ENCODE measurements at places on chromosomes 16 and 17.

GRCh38 chr17:50511058-50511457 lies 2.8 kb downstream of the MYCBPAP start:
- DNase-seq, result no peak

DNA sequence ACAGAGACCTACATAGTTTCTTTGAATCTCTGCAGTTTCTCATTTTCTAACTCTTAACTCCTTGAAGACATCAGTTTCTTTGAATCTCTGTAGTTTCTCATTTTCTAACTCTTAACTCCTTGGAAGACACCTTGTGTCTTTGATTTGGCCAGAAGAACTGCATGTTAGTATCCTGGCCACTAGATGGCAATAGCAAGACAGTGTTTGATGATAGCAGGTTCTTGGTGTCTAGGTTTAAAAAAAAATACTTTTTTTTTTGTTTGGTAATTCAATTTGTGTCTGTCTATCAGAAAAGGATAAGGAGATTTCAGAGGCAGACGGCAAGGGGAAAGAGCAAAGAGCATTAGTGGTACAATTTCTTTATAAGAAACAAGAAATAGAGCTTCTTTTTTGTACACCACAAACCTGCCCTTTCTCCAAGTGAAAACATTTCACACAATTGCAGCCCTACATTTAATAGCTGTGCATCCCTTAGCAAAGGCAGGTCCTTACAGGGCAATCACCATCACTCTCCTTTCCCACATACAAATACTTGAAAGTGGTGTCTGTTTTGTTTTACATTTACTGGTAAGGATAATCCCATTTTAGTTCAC lies 1324.9 kb upstream of the CDH8 start:
- peak; percentile 49 for DNase-seq

DNA sequence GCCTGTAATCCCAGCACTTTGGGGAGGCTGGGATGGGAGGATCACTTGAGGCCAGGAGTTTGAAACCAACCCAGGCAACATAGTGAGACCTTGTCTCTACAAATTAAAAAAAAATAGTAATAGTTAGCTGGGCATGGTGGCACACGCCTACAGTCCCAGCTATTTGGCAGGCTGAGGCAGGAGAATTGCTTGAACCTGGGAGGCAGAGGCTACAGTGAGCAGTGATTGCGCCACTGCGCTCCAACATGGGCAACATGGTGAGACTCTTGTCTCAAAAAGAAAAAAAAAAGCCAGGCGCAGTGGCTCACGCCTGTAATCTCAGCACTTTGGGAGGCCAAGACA lies 56.9 kb upstream of the MRTFB start:
- DNase-seq, result no peak

DNA sequence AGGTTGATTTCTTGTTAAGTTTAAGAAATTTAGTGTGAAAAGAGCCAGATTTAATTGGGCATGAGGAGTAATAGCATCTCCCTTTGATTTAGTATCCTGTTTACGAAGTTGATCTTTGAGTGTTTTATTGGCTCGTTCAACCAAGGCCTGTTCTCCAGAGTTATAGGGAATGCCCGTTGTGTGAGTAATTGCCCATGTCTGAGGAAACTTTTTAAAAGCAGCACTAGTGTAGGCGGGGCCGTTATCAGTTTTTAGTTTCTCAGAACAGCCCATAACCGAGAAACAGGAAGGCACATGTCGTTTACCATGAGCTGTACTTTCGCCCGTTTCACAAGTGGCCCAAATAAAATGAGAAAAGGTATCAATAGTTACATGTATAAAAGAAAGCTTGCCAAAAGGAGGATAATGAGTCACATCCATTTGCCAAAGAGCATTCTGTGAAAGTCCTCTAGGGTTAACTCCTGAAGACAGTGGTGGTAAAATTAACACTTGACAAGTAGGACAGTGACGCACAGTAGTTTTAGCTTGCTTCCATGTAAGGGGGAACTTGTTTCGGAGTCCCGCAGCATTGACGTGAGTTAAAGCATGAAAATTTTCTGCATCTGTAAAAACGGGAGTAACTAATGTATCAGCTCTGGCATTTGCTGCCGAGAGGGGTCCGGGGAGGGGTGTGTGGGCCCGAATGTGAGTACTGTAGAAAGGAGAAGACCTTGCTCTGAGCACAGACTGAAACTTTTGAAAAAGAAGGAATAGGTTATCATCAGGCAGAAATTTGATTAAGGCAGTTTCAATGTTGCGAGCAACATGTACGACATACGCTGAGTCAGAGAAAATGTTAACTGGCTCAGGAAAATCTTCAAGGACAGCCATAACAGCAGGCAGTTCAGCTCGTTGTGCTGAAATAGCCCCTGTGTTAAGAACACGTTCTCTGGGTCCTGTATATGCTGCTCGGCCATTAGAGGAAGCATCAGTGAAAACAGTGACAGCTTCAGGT lies 18.5 kb upstream of the KCTD5 start:
- DNase-seq, result no peak

DNA sequence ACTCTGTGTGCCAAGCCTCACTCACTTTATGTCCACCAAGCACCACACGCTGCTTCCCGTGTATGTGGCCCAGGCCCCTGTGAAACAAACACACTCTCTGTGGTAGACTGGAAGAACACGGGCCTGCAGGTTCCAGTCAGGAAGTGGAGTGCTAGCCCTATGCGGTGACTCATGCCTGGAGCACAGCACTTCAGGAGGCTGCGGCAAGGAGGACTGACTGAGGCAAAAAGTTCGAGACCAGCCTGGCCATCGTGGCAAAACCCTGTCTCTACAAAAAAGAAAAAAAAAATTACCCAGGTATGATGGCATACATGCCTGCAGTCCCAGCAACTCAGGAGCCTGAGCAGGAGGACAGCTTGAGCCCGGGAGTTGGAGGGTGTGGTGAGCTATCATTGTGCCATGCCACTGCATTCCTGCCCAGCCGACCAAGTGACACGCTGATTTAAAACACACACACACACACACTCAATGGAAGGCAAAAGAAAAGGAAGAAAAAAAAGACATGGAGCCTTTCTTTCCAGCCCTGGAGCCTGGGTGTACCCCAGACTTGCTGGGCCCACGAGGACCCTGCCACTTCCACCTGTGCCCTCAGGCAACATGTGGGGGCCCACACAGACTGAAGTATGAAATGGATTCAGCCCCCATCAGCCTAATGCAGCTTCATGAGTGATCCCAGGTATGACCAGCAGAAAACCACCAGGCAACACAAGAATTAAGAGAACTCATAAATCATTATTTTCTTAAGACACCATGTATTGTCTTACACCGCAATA lies 126.6 kb downstream of the ANKRD11 start:
- peak; percentile 71 for DNase-seq

GRCh38 chr17:57071991-57072944 lies 12.8 kb upstream of the AKAP1 start:
- no peak for DNase-seq

DNA sequence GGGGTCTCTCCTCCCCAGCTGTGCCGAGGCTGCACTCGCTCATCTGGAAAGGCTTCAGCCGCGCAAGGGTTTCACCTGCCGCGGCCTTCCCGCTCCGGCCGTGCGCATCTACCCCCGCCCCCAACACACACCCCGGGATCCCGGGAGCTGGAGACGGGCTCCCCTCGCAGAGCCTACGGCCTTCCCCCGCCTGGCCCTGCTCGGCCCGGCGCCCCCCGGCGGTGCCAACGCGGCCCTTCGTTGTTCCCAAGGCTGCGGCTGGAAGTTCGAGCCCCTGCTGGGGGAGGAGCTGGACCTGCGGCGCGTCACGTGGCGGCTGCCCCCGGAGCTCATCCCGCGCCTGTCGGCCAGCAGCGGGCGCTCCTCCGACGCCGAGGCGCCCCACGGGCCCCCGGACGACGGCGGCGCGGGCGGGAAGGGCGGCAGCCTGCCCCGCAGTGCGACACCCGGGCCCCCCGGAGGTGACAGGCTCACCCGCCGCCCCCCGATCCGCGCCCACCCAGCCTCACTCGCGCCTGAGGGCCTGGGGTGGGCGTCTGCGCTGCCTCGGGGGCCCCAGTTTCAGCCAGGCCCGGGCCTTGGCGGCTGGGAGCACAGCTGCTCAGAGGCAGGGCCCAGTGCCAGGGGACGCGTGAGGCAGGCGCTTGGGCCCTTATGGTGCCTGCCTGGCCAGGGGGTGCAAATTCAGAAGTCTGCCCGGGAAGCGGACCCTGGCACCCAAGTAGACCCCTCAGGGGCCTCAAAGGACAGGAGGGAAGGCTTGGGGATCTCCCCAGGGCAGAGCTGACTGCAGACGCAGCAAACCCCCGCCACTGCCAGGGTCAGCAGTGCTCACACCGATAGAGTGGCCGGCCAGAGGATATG lies 11.2 kb downstream of the GALK1 start:
- DNase-seq, result peak; percentile 74

DNA sequence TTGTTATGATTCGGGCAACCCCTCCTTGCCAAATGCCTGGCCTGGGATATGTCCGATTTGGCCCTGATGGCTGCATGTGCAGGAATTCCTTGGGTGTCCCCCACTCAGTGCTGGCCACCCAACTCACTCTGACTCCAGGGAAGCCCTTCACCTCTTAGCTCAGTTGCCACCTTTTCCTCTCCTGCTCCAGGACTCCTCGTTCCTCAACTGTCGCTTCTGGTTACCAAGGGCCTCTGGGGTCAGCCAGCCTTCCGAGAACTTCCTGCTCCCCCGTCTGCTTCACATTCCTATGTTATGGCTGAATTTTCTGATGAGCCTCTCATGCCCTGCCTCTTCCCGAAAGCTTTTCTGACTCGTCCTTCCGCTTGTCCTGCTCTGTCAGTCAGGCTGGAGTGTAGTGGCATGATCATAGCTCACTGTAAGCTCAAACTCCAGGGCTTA lies 63.5 kb downstream of the SPACA3 start:
- no peak for DNase-seq

DNA sequence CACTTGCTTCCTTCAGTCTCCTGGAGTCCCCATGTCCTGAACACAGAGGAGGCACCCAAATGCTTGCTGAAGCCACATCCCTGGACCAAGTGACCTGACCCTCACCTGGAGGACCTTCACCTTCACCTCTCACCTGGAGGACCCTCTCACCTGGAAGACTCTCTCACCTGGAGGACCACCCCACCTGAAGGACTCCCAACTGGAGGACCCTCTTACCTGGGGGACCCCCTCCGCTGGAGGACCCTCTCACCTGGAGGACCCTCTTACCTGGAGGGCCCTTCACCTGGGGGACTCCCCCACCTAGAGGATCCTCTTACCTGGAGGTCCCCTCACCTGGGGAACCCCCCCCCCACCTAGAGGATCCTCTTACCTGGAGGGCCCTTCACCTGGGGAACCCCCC lies 573 bp upstream of the CDK10 start:
- DNase-seq, result no peak

GRCh38 chr16:9816644-9817043 lies 365.6 kb downstream of the GRIN2A start:
- no peak for DNase-seq

- DNase-seq, result no peak
Measured at GRCh38 chr16:68993456-68993855, 112.0 kb upstream of the HAS3 start.

GRCh38 chr16:17160920-17161431 lies 309.8 kb downstream of the XYLT1 start:
- no peak for DNase-seq

- DNase-seq, result peak; percentile 75
Measured at GRCh38 chr17:79836972-79837887, 2.0 kb downstream of the CBX4 start.

DNA sequence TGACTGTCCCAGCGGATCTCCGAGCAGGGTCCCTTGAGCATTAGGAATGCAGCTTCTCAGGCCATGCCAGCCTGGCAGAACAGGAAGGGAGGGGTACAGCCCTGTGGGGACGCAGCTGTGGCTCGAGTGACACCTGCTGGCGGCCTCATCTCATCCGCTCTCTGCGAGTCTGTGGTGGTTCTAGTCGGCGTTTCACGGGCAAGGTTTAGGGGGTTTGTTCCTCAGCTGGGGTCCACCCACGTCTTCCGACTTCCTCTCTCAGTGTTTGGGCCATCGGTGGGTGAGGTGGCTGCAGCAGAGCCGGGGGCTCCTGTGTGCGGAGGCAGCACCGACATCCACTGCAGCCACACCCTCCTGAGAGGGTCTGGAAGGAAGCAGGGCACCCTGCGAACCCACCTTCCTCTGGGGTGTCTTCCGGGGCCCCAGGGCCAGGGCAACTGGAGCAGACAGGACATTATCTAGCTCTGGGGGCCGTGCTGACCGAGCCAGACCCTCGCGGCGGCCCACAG lies 33.3 kb downstream of the JPH3 start:
- peak; percentile 73 for DNase-seq

GRCh38 chr16:61892531-61892930 lies 143.7 kb downstream of the CDH8 start:
- DNase-seq, result no peak

- peak; percentile 20 for DNase-seq
Measured at GRCh38 chr16:17282247-17282646, 188.5 kb downstream of the XYLT1 start.

GRCh38 chr17:21017861-21018260 lies 24.9 kb downstream of the USP22 start:
- DNase-seq, result no peak

DNA sequence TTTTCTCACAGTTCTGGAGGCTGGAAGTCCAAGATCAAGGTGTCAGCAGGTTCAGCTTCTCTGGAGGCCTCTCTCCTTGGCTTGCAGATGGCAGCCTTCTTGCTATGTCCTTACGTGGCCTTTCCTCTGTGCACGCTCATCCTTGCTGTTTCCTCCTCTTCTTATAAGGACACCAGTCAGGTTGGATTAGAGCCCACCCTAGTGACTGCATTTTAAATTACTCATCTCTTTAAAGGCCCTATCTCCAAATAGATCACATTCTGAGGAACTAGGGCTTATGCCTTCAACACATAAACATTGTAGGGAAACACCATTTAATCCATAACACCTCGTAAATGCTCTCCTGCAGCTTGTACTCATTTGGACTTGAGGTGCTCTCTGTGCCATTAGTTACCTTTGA lies 36.3 kb downstream of the DHRS7C start:
- no peak for DNase-seq

DNA sequence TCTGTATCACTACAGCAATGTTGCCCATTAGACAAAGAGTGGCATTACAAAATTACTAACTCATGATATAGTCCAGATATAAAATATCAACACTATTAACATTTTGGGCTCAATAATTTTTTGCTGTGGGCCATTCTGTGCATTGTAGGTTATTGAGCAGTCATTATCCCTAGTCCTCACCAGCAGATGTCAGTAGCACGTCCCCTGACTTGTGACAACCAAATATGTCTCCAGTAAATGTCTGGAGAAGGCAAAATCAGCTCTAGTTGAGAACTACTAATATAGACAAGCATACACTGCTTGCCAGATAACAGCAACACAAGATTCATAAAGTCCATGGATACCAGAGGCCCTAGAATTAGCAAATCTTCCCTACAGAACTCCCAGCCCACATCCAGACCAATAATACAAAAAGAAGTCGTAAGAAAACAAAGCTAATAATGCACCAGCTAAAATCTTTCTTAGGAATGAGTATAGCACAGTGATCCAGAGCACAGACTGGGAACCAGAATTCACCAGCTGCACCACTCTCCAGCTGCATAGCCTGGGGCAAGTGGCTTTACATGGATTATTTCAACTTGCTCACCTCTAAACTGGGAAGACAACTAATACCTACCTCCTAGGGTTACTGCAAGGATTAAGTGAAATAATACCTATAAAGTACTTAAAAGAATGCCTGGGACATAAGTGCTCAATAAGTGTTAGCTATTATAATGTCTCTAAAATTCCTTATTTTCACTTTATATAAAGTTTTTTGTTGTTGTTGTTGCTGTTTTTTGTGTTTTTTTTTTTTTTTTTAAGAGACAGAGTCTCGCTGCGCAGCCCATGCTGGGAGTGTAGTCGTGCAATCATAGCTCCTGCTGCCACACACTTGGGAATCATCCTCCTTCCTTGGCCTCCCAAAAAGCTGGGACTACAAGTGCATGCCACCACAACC lies 23.7 kb downstream of the HELZ start:
- no peak for DNase-seq
